ENCODE measurements at places on chromosomes 4 and X.

- DNase-seq = no peak
Measured at GRCh38 chrX:153468008-153468580, 2.3 kb downstream of the HAUS7 start.

DNA sequence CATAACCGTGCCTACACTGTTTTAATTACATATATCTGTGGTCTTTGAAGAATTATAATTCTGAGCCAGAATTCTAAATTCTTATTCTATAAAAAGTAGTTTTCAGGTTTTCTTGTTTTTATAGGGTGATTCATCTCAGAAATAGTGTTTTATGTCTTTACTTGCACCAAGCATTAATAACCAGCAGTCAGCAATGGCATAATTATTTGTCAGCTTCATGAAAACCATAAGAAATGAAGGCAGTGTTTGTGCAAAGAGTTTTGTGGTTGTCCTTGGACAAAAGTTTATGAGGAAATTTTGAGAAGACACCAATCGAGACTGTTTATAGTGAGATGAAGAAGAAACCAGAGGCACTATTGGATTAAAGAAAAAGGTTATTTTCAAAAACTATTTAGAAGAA, 37.2 kb downstream of the EDNRA start:
- DNase-seq = no peak

DNA sequence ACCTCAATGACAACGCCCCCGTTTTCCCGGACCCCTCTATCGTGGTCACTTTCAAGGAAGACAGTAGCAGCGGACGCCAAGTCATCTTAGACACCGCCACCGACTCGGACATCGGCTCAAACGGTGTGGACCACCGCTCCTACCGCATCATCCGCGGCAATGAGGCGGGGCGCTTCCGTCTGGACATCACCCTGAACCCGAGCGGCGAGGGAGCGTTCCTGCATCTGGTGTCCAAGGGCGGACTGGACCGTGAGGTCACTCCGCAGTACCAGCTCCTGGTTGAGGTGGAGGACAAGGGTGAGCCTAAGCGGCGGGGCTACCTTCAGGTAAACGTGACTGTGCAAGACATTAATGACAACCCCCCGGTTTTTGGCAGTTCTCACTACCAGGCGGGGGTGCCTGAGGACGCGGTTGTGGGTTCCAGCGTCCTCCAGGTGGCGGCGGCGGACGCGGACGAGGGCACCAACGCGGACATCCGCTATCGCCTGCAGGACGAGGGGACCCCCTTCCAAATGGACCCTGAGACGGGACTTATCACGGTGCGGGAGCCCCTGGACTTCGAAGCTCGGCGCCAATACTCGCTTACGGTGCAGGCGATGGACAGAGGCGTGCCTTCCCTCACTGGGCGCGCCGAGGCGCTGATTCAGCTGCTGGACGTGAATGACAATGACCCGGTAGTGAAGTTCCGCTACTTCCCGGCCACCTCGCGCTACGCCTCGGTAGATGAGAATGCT, 2.2 kb downstream of the FAT4 start:
- no peak for DNase-seq

GRCh38 chrX:56800801-56801200, 71.8 kb downstream of the NBDY start:
- peak; percentile 79 for DNase-seq

DNA sequence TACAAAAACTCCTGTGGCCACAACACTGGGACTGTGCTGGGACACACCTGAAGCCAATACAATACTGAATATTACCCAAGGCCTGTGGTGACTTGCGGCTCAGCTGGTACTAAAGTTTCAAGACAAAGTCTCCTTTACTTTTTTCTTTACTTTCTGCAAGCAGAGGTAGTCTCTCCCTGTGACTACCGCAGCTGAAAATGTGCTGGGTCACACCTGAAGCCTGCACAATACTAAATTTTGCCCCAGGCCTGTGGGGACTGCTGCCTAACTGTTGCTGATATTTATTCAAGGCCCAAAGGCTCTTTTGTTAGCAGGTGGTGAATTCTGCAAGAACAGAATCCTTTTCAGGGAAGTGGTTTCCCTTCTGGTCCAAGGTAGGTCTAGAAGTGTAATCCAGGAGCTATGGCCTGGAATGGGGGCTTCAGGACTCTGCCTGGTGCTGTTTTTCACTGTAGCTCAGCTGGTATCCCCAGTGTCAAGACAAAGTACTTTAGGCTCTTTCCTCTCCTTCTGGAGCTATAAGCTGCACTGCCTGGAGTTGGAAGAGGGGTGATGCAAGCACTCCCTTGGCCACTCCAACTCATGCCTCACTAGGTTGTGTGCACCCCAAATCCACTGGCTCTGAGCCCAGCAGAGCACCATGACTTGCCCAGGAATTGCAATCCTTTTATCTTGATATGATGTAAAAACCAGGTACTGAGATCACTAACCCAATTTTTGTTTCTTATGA, 489.4 kb downstream of the TECRL start:
- no peak for DNase-seq

DNA sequence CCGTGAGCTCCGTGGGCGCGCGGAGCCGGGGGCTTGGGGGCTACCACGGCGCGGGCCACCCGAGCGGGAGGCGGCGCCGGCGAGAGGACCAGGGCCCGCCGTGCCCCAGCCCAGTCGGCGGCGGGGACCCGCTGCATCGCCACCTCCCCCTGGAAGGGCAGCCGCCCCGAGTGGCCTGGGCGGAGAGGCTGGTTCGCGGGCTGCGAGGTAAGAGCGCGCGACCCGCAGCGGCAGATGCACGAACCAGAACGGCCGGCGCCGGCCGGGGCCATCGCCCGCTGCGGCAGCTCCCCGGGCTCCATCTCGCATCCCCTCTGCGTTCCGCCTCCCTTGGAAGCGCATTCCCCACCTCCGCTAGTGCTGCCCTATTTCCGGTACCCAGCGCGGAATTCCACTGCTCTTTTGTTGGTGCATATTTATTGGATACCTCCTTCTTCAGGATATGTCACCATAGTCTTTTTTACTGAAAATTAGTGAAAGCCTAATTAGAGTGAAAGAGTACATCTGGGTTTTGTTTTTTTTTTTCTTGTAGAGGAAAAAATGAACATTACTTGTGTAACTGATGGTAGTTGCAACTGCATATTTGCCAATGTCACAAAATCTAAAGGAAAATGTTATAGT, 797 bp downstream of the PKD2 start:
- peak; percentile 30 for DNase-seq

GRCh38 chrX:47500554-47500953, 17.5 kb upstream of the ZNF41 start:
- no peak for DNase-seq

- peak; percentile 57 for DNase-seq
Measured at GRCh38 chrX:39152106-39152649, 350.9 kb downstream of the MID1IP1 start.

- DNase-seq = no peak
Measured at GRCh38 chr4:185426960-185427688, 1.4 kb upstream of the UFSP2 start.

DNA sequence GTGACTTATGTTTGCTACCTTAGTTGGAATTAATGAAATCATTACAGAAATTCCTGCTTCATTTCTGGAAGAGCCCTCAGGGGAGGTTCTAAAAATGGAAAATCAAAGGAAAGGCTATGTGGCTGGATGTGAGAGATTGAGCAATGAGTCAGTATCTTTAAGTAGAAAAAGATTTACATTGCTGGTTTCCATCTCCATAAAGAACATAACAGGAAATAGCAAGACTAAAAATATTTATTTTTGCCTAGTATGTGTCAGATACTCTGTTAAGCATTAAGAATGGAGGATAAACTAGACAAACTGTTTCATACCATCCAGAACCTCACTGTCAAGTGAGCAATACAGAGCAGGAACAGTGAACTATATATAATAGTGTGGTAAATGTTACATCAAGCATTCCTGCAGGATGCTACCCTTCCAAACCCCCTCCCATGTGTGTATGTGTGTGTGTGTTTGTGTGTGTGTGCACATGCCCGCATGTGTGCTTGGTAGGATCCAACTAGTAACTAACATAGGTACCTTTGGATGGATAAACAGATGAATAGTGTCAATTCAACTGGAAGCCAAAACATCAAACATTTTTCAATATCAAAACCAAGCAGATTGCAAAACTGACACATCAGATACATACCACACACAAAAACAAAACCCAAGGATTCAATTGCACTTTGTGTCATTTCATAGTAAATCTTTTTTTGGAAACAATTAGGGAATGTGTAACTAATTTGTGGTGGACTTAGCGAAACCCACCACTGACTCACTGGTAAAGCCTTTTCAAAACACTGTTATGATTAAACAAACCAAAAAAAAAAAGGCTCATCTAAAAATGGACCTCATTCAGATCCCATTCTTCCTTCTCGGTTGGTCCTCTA, 223.4 kb downstream of the SHROOM3 start:
- no peak for DNase-seq

DNA sequence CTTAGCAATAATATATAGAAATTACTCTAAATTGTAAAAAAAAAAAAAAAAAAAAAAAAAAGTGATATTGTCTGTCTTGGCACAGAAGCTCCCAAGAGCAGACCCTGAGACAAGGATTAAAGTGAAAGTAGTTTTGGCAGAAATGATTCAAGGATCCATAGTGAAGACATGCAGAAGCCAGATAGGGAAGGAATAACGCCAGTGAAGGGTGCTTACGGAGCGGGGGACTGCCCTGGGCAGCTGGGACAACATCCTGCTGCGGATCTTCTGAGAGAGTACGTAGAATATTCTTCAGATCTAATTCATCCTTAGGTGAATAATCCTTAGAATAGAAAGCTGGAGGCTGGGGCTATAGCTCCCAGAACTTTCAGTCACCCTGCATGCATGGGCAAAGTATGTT, 39.8 kb downstream of the ARHGAP24 start:
- no peak for DNase-seq

DNA sequence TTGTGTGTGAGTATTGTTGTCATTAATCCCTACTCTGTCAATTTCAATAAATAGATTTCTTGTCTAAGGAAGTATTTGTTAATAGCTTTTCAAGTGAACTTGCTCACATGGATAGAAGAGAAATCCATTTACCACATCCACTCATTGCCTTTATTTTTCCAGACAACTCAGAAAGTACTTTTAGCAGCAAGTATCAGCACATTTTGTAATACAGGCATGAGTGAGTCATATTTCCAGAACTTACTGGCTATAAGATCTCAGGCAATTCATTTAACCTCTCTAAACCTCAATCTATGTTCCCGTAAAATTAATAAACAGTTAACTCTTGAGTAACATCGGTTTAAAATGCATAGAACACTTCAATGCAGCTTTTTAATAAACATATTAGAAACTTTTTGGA, 317.9 kb upstream of the PCDH7 start:
- DNase-seq = no peak

- no peak for DNase-seq
Measured at GRCh38 chrX:63513825-63514568, 162.9 kb upstream of the SPIN4 start.

DNA sequence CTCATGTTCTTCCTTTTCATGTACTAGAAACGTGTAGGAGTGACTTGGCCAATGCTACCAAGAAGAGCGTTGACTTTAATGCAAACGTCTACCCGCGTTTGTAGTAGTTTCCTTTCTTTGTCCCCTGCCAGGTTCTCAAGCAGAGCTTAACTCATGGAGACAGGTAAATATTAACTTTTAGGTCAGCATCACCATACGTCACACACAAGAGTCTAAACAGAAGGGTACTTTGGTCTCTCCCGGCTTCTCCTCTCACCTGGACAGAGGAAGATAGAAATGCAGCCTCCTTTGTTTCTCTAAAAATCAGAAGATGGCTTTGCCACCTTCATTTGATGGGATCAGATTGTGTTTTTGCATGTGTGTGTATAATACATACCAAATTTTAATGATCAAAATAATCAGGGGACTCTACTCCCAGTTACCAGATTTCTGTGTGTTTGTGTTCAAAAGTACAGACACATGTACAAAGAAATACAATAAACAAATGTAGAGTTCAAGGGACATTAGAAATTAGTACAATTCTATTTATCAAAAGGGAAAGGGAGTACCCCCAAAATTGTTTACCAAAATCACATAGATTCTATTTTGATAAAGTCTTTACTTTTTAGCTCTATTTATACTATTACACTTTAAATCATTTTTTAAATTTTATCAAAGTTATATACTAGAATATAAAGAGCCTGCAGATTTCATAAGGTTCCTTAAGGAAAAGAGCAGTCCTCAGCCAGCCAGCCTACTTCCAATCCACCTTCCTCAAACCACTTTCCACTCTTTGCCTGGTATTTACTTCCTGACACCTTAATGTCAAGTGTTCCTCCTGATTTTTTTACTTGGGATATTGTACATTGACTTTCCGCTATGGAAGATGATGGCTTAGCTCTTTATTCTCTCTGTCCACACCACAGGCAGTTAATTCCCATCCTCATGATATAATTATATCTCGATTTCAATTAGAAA, 195.5 kb downstream of the RELL1 start:
- no peak for DNase-seq

- DNase-seq = peak; percentile 35
Measured at GRCh38 chrX:119236623-119237561, 807 bp downstream of the PGRMC1 start.

GRCh38 chr4:87803421-87803820, 4.1 kb downstream of the IBSP start:
- no peak for DNase-seq

- DNase-seq = no peak
Measured at GRCh38 chrX:72694170-72694569, 19.9 kb downstream of the PHKA1 start.

DNA sequence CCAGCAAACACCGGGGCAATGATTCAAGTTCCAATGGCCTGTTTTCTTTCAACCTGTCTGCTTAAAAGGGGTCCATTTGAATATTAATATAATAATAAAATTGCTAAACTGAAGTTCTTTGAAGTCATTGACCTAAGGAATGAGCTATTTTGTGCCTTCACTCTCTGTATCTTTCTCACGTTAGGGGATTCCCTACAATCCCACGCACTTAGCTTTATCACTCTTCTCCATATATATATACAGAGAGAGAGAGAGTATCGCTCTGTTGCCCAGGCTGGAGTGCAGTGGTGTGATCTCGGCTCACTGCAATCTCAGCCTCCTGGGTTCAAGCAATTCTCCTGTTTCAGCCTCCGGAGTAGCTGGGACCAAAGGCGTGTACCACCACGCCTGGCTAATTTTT, 83.9 kb upstream of the NWD2 start:
- no peak for DNase-seq

GRCh38 chr4:84531689-84532088, 32.6 kb upstream of the NKX6-1 start:
- DNase-seq = no peak

- DNase-seq = no peak
Measured at GRCh38 chrX:24019448-24019847, 7.5 kb downstream of the KLHL15 start.

DNA sequence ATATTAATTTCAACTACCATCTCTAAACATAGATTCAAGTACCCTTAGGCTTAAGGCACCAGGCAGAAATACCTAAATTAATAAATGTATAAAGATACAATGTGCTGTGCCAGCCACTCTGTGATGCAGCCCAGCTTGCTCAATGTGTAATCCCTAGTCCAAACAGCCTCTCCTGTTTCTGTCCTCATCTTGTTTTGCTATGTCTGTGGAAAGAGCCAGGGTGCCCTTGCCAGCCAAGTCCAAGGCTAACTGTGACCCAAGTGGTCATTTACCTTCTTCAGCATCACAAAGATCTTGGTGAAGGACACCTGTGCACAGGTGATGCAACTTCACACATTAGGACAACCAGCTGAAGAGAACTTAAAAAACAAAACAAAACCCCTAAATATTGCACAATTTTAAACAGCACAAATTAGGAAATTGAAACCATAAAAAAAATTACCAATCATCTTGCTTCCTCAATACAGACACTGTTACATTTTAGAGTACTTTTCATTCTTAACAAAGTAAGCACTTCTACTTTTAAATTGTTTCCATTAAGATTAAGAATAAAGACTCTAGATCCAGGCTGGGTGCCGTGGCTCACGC, 89.6 kb downstream of the C4orf51 start:
- no peak for DNase-seq

GRCh38 chr4:42293967-42294813, 103.1 kb upstream of the SHISA3 start:
- no peak for DNase-seq

Measured in activated naive CD4-positive, alpha-beta T cell treated with anti-CD3 and anti-CD28 coated beads for 36 hours (primary cell).